BE2C (cell line): ENCODE measurements at places on chromosomes 16 and 17.

- DNase-seq: no peak
Measured at GRCh38 chr16:71573387-71574094, 3.4 kb downstream of the TAT start.

DNA sequence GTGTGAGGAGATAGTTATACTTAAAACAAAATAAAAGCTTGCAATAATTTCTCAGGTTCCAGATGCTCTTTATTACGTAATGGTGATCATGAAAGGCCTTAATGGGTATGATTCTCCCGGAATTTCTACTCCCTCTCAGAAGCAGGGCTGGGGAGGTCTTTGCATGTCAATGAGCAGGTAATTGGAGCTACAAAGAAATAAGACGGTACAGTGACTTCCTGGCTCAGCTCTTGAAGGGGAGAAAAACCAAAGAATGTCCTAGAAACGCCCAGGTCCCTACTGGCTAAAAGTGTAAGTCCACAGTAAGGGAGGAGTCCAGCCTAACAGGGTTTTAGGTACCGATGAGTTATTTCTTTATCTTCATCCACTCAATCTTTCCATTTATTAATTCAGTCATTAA, 390.9 kb downstream of the TMEM114 start:
- DNase-seq: no peak

- no peak for DNase-seq
Measured at GRCh38 chr16:53600126-53600525, 97.1 kb upstream of the AKTIP start.

- DNase-seq: peak; percentile 99
Measured at GRCh38 chr17:78979780-78980623, at the start of gene LGALS3BP. Gene LGALS3BP (minus strand): TSS chr17:78979923. CDS start chr17:78977191, 2,732 bp downstream.

- no peak for DNase-seq
Measured at GRCh38 chr17:73291260-73291801, 20.5 kb downstream of the CDC42EP4 start.

GRCh38 chr16:80175011-80175410, 365.8 kb upstream of the DYNLRB2 start:
- no peak for DNase-seq

- DNase-seq: no peak
Measured at GRCh38 chr16:47774661-47775060, 313.5 kb downstream of the PHKB start.

GRCh38 chr17:2980211-2980903, 83.0 kb downstream of the OR1D5 start:
- no peak for DNase-seq

GRCh38 chr17:81842725-81843504, 8.1 kb upstream of the PPP1R27 start:
- no peak for DNase-seq
